ENCODE measurements at places on chromosomes 13 and 19.

GRCh38 chr13:29441306-29441705 is 154.2 kb downstream of the SLC7A1 start:
- no peak for DNase-seq

DNA sequence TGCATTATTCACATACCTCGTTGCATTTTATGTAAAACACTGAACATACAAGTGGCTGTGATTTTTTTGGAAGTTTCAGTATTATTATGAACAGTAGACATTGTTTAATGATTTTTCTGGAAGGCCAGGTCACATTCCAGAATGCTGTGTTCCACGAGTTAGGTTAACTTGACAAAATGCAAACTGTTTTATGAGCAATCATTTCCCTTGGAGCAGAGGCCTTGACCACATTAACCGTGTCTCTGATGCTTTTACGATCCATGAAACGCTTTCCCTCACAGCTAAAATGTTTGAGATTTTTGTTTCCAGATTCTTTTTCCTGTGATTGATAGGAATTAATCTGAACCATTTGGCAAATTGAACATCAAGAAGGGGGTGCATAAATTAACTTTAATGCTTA is 57.8 kb downstream of the MBNL2 start:
- no peak for DNase-seq

- no peak for DNase-seq
Measured at GRCh38 chr19:14561847-14562351, 10.0 kb downstream of the NDUFB7 start.

DNA sequence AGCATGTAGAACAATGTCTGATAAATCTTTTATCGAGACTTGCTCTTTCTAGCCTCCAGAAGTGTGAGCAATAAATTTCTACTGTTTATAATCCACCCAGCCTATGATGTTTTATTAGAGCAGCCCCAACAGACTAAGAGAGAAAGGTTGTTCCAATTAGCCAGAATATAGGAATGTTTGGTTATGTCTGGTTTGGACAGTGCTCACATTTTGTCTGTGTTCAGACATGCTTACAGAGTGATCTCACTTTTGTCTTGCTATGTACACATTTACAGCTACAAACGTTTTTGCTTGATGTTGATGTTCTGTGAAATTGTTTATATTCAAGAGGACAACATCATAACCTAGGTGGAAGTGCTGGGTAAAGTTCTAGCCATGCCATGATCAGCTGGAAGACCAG is 18.0 kb upstream of the EVI5L start:
- no peak for DNase-seq

DNA sequence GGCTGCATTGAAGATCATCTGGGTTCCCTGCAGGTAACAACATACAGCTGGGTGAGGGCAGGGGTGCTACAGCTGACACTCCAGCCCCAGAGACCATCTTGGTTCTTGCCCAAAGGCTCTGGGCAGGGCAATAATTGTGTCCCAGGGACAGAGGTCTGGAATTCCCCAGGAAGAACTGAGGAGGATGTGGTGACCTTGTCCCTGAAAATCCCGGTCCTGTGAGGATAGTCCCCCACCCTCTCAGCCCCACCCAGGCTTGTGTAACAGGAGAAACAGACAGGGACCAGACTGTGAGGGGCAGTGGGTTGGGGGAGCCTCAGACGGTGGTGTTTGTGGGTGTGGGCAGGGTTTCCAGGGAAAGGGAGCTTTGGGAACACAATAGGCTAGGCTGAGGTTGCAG is 63.5 kb downstream of the COLGALT1 start:
- DNase-seq: no peak
